ENCODE measurements at places on chromosomes 1 and 21.

DNA sequence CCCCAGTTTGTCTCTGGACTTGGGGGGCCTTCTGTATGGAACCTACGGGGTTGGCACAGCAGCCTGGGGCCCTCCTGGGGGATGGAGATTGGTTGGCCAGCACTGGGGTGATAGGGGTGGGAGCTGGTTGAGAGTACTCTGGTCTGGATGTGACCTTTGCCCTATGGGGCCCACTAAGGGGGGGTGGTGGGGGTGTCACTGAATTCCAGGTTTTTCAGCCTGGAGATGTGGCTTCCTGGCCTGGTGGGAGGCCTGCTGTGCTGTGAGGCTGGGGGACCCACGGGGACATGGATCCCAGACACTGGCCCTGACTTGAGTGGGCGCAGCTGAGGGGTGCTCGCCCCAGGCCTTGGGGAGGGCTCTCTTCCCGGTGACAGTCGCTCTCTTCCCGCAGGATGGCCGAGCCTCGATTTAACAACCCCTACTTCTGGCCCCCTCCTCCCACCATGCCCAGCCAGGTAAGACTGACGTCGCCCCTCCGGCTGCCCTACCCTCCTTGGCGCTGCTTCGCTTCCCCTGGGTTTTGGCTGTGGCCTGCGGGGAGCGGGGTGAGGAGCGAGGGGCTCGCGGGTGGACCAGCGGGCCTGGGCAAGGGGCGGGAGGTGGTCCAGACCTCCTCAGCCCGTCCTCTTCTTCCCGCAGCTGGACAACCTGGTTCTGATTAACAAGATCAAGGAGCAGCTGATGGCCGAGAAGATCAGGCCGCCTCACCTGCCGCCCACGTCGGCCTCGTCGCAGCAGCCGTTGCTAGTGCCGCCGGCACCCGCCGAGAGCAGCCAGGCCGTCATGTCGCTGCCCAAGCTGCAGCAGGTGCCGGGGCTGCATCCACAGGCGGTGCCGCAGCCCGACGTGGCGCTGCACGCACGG lies 19.6 kb downstream of the ZNF362 start:
- DNase-seq: no peak

- DNase-seq: no peak
These were observed 1.7 kb downstream of the SLC50A1 start for GRCh38 chr1:155137154-155137949.

DNA sequence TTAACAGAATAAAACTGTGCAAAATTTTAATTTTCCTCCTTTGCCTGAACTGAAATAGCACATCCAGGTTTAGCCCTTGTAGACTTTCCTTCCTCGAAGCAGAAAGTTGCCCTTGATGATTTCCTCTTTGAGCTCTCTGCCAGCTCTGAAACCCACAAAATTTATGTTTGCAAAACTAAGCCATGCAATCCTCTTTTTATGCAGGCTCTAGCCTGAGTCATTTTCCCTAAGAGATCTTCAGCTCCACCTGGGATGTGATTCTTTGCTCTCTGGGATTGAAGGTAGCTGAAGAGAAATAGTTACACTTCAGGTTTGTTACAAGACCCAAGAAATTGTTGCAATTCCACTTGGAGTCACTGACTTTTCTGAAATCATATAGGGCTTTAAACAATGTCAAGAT lies 1.4 kb upstream of the F3 start:
- DNase-seq: no peak

- DNase-seq: no peak
These were observed 51.5 kb upstream of the SCYL3 start for GRCh38 chr1:169945181-169945580.

DNA sequence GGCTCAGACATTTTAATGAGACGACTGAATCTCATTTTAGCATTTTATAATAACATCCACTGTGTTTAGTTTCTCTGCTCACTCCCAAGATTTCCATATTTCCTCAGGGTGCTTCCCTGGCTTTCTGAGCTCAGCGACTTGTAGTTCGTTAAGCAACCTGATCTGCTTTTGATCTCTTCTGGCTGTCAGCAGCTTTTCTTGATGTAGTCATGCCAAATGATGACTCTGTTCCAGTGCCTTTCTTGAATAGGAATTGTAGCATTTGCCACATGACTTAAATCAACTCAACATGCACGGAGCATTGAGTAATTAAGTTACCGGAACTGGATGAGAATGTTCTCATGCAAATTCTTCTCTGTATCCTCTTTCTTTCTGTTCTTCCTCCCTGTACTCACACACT lies 246.1 kb downstream of the FMN2 start:
- DNase-seq: peak; percentile 46

DNA sequence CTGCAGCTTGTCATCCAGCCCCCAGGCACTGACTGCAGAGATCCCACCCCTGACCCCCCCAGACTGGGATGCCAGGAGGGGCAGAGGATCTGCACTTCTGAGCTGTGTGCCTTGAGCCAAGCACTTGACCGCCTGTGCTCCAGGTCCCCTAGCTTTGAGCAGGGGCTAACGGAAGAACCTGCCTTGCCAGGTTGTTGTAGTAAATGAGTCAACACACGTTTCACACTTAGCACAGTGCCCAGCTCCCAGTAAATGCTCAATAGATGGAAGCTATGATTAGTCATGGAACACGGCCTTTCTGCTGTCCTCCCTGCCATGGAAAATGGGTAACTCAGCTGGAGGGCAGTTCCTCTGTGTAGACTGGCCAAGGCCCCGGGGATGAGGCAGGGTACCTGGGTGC lies 24.1 kb downstream of the IFFO2 start:
- no peak for DNase-seq

GRCh38 chr1:233337505-233337904 lies 10.0 kb downstream of the MAP3K21 start:
- no peak for DNase-seq

- no peak for DNase-seq
These were observed 39.0 kb upstream of the RUNX3 start for GRCh38 chr1:24968941-24969585.

DNA sequence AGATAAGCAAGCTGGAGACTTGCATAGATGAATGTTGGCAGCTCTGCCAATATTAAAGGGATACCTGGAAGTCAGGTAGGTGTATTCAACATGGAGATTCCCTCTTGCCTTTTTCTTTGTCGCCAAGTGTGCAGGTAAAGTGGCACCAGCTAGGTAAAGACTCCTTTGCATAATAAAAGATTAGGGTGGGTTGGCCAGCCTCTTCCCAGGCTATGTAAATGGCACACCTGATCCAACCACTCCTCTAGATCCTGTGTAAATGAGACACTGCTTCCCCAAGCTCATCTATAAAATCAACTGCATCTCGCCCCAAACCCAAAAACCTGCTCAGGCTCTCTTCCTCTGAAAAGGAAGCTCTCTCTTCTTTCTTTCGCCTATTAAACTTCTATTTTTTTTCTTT lies 100.8 kb upstream of the DSCAM start:
- DNase-seq: no peak

All from nucleus accumbens (tissue), 56 donors.